ENCODE measurements at places on chromosomes 1 and 21.

DNA sequence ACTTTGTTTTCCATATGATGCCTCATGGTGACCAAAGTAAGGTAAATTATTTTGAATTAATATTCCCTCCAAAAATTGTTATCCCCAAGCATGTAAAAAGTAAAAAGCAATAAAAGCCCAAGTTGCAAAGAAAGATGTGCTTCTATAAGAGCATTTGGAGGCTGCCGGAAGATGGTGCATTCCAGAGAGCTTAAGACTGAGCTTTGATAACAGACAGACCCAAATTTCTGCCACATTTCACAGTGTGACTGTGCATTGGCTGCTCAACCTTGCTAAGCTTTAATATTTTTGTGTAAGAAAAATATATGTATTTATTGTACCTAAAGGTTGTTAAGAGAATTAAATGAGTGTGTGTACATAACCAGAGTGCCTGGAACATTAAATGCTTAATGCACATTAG is 67.9 kb downstream of the CYYR1 start:
- no peak for DNase-seq

GRCh38 chr1:83998205-83998497 is 781 bp downstream of the TTLL7 start:
- no peak for DNase-seq

GRCh38 chr1:160978510-160978927 is 23.9 kb upstream of the ITLN2 start:
- DNase-seq = no peak

GRCh38 chr1:22800629-22801028 is 90.0 kb downstream of the EPHB2 start:
- no peak for DNase-seq

DNA sequence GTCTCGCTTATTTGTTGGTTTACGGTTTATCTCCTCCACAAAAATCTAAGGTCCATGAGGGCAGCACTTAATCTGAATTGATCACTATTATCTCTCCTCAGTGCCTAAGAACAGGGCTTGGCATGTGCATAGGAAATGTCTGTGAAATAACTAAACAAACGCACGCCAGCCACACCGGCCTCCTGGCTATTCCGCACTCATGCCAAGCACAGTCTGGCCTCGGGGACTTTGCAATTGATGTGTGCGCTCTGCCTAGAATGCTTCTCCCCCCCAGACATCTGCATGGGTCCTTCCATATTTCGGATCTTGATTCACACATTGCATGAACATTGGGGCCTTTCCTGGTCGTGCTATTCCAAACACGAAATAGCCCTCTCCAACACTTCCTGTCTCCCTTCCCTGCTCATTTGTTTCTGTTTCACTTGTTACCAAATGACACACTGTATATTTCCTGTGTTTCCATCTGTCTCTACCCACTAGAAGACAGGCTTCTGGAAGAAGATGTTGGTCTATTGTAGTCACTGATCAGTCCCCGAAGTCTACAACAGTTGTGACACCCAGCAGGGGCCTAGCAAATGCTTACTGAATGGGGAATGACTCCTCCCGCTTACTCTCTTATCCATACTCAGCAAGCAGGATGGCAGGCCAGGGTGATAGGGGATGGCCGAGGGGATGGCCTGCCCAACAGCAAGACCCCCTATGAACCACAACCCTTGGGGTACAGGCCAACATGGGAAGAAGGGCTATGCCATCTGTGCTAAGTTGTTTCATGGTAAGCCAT is 93.9 kb downstream of the GLIS1 start:
- no peak for DNase-seq

GRCh38 chr1:114122941-114123618 is 30.6 kb downstream of the SYT6 start:
- DNase-seq = peak; percentile 12

DNA sequence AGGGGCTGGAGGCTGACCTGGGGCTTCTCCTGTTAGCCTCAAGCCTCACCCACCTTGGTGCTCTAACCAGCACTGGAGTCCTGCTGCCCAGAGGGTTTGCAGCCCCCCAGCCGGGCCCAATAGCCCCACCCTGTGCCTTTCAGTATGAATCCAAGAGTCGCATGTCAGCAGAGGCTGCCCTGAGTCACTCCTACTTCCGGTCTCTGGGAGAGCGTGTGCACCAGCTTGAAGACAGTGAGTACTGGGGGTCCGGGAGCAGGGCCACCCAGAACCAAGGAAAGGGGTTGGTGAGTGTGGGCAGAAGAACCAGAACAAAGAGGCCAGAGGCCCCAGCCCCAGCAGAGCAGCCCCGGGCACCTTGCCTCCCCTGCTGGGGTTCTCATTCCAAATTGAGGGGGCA is 25.6 kb downstream of the CDK18 start:
- DNase-seq = no peak

DNA sequence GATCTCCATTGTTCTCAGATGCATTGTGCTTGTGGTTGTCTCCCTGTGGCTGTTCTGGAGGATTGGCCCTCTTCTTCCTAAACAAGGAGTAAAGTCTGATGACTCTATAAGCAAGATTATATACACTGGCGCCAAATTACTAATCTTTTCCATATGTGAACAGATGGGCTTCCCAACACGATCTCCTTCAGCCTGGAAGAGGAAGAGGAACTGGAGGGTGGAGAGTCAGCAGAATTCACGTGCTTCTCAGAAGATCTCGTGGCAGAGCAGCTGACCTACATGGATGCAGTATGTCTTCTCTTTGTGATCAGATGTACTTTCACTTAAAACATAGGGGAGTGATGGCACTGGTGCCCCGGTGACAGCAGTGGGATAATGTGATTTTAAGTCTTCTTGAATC is 78.7 kb downstream of the RGL1 start:
- no peak for DNase-seq

DNA sequence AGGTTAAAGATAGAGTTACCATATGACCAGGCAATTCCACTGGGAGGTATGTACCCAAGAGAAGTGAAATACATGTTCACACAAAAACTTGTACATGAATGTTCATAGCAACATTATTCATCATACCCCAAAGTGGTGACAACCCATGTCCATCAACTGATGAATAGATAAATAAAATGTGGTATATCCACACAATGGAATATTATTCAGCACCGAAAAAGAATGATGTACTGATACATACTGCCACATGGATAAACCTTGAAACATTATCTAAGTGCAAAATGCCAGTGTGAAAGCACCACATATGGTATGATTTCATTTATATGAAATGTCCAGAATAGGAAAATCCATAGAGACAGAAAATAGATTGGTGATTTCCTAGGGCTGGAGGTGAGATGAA is 53.4 kb upstream of the PAXBP1 start:
- DNase-seq = no peak
